ENCODE measurements at places on chromosomes 16 and 17. TPM values are rescaled to one million over a fixed set of nuclear protein-coding genes. Genes with fewer than 3 reads are reported as not detected.

SSTR5 gene
- total RNA-seq = 0.36 TPM

METRNL gene
- total RNA-seq = 21.0 TPM

AHSP gene
- total RNA-seq = not detected

ZC3H7A gene
- 25.6 TPM for total RNA-seq

CA10 gene
- not detected for total RNA-seq

AANAT gene
- total RNA-seq = 0.29 TPM

RNF222 gene
- total RNA-seq = not detected

OR1F1 gene
- total RNA-seq = not detected

TRIM16 gene
- total RNA-seq = 258 TPM

KRTAP1-1 gene
- not detected for total RNA-seq

STX4 gene
- 75.4 TPM for total RNA-seq

Measured in A549 treated with CpdA at 1 μM for 4 hours (cell line).